ENCODE measurements at places on chromosomes 6 and 20.

- DNase-seq = no peak
Observed at GRCh38 chr6:74439123-74439811, 743.3 kb downstream of the CD109 start.

GRCh38 chr6:27092316-27092692, 155.2 kb upstream of the PRSS16 start:
- no peak for DNase-seq

DNA sequence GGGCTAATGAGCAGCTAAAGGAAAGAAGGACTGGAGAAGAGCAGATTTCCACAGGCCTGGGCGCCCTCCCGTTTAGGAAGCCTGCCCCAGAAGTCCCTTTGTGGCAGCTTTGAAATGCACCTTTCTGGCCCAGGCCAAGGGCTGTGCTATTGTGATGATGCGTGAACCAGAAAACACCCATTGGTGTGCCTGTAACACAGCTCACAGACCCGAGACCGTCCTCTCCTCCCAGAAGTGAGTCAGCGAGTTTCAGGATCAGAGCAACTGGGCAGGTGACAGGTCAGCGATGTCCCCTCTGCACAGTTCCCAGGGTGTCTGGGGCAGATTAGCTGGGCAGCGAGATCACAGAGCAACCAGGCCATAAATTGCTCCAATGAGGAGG, 71.9 kb upstream of the SULF2 start:
- DNase-seq = no peak

DNA sequence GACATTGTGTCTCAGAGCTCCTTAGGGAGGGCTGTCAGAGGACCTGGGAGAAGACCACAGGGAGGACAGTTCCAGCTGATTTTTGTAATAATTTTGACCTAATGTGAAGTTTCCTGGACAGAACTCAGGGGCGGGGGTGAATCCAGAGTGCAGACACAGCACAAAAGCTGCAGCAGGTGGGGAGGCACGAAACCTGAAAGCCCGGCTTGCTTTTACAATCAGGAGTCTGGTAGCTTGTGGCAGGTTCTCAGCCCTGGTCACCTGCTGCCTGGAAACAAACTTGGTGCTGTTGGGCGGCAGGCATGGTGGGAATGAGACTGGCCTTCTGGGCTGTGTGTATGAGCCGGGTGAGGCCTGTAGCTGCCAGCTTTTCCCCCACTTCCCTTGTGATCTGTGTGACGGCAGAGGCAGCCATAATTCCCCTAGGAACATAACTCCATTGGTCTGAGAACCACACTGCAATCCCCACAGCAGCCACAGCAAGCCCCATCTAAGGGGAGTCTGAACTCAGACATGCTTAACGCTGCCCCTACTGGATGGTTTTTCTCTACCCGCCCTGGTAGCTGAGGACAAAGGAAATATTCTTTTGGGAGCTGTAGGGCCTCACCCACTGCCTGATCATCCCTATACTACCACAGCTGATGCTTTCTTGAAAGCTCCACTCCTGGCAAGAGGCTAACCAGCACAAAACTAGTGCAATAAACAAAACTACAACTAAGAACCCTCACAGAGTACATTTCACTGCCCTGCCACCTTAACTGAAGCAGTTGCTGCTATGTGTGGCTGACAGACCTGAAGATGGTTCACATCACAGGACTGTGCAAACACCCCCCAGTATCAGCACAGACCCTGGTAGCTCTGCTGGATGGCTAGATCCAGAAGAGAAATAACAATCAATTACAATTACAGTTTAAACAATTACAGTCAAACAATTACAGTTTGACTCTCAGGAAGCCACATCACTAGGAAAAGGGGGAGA, 1055.1 kb upstream of the GJE1 start:
- no peak for DNase-seq

GRCh38 chr6:137736048-137736818, 130.8 kb upstream of the TNFAIP3 start:
- peak; percentile 22 for DNase-seq

- DNase-seq = no peak
Observed at GRCh38 chr6:139378882-139379341, 4.5 kb upstream of the CITED2 start.

DNA sequence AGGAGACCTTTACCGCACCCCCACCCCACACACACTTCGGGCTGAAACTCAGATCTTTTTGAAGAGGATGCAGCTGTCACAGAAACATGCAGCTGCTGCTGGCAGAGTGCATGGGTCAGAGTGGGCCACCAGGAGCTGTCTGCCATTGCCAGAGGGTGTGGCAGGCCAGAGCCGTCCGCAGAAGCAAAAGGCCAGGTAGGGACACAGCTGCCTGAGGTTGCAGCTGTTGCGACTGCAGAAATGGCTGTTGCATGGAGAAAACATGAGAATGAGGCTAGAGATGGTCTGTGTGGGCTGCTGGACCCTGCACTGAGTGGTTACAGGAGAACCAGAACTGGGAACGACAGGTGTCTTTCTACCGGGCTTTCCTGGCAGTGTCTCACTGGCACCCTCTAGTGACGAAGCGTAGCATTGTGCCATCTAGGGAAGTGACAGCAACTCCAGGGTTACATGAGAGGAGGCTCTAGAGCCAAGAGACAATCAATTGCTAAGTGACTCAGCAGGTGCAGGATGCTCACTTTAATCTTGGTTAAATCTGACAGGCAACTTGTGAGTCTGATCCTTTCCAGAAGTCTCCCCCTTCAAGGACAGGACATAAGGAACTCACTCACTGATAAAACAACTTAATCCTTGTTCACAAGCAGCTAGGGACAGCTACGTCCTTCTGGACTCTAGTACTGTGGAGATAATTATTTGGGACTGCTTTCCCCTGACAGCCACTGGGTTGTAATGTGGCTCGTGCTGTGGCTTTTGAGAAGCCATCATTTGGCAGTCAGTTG, 29.1 kb upstream of the SERPINB9 start:
- peak; percentile 63 for DNase-seq

DNA sequence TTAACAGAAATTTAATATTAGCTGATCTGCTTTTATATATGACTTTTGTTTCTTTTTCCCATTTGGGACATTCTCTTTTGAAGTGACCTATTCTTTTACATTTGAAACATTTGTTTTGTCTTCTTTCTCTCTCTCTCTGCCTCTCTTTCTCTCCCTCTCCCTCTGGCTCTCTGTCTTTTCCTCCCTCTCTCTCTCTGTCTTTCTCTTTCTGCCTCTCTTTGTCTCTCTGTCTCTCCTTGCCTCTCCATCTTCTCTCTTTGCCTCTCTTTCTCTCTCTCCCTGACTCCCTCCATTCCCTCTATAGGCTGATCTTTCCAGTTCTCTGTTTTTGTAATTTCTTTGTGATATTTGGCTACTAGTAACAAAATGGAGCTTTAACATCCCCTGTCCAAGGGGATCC, 52.0 kb upstream of the TULP1 start:
- DNase-seq = no peak

- no peak for DNase-seq
Observed at GRCh38 chr6:156808287-156808686, 31.1 kb downstream of the ARID1B start.

DNA sequence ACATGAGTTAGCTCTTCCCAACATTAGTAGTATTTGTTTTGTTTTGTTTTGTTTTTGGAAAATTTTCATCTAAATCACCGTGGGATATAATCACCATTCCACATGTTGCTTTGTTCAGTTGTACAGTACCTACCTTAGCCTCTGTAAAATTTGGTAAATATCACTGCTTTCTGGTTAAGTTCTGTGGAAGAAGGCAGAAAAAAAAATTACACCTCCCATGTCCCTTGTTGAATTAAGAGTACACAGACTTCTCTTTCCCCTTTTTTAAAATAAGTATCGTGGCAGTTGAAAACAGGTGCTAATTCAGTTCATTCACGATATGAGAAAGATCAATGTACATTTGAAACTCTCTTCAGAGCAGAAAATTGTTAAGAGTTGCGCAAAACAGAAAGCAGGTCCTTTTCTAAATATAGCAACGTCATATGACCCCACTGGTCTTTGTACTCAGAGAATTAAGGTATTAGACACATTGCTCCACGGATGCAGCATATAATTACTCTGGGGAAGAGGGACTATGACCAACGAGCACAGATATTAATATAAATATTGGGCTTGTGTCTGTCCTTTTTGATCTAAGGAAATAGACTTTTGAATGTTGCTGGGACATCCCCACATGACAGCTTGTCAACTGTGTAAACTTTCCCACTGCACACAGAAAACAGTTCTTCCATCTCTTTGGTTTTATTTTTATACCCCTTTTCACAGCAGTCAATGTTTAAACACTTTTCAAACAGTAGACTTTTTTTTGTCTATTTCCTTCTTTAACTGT, 58.6 kb upstream of the ZNF217 start:
- no peak for DNase-seq

- no peak for DNase-seq
Observed at GRCh38 chr6:134724771-134725340, 225.0 kb downstream of the ALDH8A1 start.

GRCh38 chr6:1057490-1058135, 254.3 kb upstream of the FOXQ1 start:
- no peak for DNase-seq

- no peak for DNase-seq
Observed at GRCh38 chr20:18578581-18578980, 9.3 kb upstream of the DTD1 start.

GRCh38 chr6:21586740-21587178, 6.8 kb upstream of the SOX4 start:
- DNase-seq = no peak

GRCh38 chr20:11719153-11719552, 198.5 kb upstream of the BTBD3 start:
- DNase-seq = no peak

GRCh38 chr20:35320396-35321126, 28.3 kb upstream of the FAM83C start:
- DNase-seq = no peak

DNA sequence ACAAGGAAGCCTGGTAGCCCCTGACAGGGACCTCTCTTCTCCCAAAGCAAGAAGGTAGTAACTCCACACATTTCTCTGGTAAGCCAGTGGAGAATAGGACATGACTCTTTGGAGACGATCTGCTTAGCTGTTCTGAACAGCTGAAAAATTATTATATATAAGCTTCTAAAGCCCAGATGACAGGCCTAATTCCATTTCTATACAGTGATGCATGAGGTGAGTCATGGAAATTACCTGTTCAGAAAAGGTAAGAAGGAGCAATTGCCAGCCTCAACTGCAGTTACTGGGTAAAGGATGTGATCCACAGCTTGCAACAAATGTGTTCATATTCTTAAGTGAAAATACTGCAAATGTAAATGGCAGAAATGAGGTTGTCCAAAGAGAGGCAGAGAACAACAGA, 54.0 kb downstream of the PREP start:
- no peak for DNase-seq

- no peak for DNase-seq
Observed at GRCh38 chr20:7760247-7761031, 179.8 kb downstream of the HAO1 start.

- DNase-seq = no peak
Observed at GRCh38 chr6:126063512-126064146, 77.3 kb downstream of the TRMT11 start.

DNA sequence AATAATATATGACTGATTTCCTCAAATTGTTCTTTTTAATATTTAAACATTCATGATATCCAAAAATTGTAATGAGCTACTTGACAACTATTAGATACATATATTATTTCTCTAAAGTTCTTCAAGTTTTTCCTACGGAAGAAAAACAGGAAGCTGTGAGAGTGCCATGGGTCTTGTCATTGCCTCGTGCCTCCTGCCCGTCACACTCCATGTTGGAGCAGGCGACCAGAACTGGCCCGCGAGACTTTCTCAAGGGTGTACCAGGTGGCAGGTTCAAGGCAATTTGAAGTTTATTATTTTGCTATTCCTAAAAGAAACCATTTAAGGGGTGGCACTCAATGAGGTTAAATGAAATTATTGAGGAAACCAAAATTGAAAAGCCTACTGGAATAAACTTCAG, 337.2 kb downstream of the HACE1 start:
- no peak for DNase-seq

- DNase-seq = no peak
Observed at GRCh38 chr6:31717499-31718222, 2.5 kb downstream of the LY6G6D start.

DNA sequence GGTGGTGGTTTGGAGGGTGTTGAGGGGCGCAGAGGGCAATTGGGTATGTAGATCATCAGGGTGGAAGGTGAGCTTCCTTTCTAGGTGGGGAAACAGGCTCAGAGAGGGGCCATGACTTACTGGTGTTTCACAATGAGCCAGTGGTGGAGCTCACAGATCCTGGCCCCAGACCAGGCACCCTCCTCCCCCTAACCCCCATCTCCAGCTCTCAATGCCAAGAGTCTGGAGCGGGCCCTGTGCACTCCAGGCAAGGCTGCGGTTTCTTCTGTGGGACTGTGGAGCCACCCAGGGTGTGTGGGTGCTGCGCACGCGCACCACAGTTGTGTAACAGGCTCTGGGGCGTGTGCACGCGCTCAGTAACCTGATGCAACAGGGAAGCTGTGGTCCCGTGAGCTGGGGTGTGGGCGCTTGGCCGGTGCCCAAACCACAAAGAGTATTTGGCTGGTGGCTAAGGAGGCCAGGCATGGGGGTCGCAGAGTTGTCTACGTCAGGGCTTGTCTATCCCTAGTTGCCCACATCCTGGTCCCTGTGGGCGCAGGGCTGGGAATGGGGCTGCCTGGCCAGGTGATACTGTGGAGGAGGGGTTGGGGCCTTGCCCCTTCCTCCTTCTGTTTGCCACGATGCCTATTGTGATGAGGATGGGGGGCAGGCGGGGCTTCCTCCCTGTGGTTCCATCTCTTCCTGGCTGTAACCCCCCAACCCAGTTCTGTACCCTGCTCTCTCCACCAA, 37.5 kb upstream of the MRPS18A start:
- peak; percentile 58 for DNase-seq

- no peak for DNase-seq
Observed at GRCh38 chr20:62889871-62890270, 28.2 kb upstream of the TCFL5 start.

DNA sequence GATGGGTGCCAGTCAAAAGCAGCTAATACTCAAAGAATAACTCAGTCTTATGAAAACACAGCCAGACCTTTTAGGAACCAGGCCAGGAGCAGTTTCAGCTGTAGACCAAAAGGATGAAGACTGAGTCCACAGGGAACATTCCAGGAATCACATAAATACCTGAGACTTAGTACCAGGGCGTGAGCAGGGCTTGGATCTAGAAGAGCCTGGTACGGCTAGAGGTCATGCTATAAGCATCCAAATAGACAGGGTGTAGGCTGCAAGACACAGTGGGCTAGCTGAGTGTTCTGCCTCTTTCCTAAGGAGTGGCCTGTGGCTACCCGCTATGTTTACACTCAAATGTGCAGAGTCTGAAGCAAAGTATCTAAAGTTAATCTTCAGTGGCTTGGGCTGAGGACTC, 29.5 kb upstream of the LRRC1 start:
- no peak for DNase-seq

GRCh38 chr6:99592900-99593299, 13.7 kb upstream of the PRDM13 start:
- no peak for DNase-seq

DNA sequence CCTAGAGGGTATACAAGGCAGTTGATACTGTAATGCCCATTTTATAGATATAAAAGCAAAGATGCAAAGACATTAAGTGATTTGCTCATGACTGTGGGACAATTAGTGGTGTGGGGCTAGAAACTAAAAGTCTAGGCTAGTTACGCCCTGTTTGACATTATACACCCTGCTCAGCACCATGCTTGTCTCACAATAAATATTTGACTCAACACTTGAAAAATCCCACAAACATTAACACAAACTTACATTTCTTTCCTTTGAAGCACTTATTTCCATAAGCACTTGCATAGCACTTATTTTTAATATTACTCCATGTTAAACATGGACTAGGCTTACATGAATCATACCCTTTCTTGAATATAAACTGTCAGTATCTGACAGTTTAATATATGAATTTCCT, 36.5 kb upstream of the SNRPB2 start:
- no peak for DNase-seq

All from GM12891 (cell line).